ENCODE measurements at places on chromosomes 3 and 15.

DNA sequence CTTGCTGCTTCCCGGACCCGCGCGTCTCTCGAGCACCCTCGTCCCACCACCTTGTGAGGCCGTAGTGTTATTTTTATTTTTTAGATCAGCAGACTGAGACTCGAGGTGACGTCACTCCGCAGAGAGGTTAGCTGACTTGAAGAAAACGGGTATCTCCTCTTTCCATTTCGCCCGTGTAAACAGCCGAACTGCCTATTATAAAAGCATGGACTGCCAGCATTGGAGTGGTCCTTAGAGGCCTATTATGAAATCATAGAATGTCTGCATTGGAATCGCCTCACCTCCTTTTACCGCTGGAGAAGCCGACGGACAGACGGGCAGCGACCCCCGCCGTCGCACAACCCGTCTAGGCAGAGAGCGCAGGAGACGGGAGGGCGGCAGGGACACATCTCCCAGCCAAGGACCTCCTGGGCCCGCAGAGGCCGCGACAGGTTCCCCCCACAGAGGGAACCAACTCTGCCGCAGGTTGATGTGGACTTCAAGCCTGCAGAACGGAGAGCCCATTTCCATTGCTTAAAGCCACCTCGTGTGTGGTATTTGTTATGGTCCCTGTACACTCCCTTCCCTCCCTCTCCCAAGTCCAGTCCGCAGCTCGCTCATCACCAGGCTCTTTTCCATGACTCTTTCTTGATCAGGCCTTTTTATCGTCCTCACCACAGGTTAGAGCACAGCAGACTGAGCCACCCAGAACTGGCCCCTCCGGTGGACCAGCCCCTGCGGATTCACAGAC lies 540 bp upstream of the PPP1R2 start:
- no peak for DNase-seq

GRCh38 chr3:46912986-46913385 lies 35.5 kb downstream of the PTH1R start:
- no peak for DNase-seq

- DNase-seq = no peak
Measured at GRCh38 chr15:26037369-26037768, 174.2 kb upstream of the ATP10A start.

DNA sequence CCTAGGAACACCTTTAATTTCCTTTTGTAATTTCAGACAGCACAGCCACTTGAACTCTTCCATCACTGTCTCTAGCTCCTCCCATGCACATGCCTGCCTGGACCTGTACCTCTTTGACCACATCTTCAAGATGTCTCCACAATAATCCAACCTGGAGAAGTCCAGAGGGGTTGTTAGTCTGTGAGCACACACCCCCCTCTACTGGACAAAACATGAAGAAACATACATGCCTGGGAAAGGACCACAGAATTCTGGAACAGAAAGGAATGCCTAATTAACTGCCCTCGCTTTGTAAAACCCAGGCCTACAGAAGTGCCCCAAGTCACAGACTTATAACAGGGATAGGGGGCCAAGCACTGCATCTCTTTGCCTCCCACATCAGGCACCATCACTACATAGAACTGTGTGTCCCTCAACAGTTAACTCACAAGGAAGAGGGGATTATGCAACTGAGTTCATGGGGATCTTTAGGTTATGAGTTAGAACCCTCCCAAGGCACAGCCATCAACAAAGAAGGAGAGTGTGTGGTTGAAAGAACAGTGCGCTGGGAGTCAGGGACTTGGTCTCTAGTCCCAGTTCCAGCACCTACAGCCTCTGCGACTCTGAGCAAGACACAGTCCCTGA lies 61.7 kb downstream of the FMN1 start:
- DNase-seq = peak; percentile 67

DNA sequence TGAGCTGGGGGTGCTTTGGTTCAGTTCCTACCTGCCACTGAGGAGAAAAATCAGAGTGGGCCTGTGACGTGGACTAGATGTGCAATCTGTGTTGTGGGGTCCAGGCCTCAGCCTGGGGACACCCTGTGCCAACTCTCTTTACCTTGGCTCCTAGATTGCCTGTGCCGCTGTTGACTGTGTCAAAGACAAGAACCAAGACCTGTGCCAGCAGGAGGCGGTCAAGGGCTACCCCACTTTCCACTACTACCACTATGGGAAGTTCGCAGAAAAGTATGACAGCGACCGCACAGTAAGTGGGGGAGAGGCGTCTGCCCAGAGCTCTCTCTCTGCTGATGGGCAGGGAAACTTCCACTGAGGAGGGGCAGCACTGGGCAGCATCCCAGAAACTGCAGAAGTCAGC lies 40.6 kb upstream of the SEC22A start:
- no peak for DNase-seq

- DNase-seq = peak; percentile 68
Measured at GRCh38 chr15:101250341-101250831, 1.5 kb downstream of the CHSY1 start.

GRCh38 chr3:171563298-171563697 lies 103.1 kb upstream of the TNIK start:
- DNase-seq = no peak

Measured in foreskin fibroblast (primary cell).